ENCODE measurements at places on chromosomes 16 and 17.
A peak's percentile ranks its signal among the peaks of the same experiment; 100 is the strongest.

- DNase-seq, result peak; percentile 84
These were observed 5.2 kb downstream of the AXIN2 start for GRCh38 chr17:65556014-65556909.

DNA sequence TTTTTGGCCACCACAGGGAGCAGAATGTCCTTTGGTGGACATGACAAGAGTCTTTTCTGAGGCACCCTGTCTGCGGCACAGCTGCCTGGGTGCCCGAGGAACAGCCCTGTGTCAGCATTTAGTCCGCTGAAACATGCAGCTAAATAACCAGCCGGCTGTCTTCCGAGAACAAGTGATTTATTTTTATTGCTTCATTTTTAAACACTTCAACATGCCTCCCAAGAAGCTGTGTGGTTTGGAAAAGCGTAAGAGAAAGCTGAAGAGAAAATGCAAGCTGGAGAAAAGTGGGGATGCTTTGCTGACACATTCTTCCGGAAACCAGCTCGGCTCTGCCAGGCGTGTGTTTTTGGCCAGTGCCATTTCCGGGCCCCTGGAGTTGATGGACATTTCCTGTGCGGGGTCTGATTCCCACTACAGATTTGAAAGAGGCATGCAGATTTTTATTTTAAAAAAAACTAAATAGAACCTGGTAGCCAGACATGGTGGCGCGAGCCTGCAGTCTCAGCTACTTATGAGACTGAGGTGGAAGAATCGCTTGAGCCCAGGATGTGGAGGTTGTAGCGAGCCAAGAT, 94.7 kb downstream of the SEC14L1 start:
- no peak for DNase-seq

- DNase-seq, result no peak
These were observed 221.2 kb downstream of the NTN1 start for GRCh38 chr17:9242497-9242881.

DNA sequence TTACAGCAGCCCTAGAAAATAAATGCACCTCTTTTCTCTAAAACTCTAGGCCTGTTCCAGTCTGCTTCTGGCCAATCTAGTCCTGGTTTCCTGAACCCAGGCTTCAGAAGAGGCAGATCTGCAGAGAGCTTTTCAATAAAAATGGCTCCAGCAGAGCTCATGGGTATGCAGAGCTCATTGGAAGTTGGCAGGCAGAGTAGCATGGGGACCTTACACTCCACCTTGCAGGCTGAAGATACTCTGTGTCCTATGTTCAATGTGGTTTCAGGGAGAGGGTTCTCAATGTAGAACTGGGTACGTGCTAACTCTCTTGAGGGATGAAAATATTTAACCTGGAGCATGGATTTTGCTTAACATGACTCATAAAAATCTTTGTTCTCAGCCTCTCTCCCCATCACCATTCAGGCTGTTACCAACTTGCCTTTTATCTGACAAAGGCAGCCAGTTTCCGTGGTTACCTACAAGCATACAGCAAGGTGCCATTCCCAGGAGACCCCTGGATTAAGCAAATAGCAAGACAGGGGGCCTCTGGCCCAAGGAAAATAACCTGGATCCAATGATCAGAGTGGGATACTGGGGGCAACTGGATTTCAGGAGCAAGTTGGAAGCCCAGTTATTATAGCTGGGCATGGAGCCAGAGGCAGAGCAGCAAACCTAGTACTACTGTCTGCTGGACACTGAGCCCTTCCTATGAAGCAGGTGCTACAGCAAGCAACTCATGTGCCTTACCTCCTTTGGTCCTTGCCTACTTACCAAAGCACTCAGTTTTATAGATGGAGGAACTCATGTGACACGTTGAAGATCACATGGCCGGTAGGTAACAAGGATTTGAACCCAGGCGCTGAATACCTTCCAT, 98.2 kb upstream of the DHX40 start:
- DNase-seq, result no peak

DNA sequence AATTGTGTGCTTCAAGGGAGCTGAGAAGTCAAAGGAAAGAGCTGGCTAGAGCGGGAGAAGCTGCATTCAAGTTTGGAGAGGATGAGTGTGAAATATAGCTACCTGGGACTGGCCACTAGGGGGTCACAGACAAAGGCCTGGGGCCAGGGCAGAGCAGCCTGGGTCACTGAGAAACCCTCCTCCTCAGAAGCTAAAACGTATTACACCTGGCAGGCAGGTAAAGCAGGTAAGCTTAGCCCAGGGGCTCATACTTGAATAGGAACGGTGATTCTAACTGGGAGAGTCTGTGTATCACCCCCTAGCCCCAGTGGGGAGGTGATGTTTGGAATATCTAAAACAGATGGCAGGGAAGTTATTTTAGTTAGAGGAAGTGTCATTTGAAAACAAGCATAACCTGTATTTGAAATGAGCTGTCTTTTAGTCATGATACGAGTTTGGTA, 6.8 kb downstream of the KRT37 start:
- no peak for DNase-seq

DNA sequence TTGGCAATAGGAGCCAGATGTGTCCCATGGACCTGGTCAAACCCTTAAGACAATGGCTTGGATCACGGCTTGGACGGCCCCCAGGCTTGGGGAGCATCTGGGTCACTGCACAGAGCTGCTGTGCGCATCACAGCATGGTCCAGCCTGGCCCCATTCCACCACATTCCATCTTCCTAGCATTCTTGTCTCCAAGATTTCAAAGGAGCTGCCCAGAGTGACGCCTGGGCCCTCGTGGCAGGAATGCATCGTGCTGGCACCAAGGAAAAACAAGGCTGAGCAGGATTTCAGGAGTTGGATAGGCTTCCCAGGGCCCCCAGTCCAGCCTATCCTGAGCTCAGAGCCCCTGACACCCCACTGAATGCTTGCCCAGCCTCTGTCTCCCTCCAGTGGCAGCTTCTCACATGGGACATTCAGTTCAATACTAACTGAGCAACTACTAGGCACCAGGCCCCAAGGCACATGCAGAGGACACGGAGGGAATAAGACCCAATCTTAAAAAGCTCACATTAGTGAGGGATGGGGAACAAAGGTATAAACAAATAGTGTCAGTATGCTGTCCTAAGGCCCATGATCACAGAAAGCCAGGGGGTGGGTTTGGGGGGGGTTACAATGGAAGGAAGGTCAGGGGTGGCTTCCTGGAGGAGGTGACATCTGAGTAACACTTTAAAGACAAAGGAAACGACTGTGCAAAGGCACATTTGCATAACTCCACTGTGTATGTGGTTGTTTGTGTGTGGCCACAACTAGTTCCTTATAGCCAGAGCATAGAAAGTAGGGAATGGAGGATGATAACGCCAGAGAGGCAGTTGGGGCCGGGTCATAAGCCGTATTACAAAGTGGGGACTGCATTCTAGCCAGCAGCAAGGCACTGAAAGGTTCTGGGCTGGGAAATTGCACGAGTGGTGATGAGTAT, 34.1 kb downstream of the TK2 start:
- no peak for DNase-seq

DNA sequence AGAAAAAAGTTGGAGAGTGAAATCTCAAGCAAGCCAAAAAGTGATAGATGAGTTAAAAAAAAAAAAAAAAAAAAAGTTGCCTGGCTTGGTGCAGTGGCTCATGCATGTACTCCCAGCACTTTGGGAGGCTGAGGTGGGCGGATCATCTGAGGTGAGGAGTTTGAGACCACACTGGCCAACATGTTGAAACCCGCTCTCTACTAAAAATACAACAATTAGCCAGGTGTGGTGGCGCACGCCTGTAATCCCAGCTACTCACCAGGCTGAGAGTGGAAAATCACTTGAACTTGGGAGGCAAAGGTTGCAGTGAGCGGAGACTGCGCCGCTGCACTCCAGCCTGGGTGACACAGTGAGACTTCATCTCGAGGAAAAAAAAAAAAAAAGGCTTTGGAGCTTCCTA, 668.8 kb downstream of the WWOX start:
- no peak for DNase-seq

GRCh38 chr17:80364091-80364691, 50.8 kb upstream of the ENDOV start:
- DNase-seq, result no peak

DNA sequence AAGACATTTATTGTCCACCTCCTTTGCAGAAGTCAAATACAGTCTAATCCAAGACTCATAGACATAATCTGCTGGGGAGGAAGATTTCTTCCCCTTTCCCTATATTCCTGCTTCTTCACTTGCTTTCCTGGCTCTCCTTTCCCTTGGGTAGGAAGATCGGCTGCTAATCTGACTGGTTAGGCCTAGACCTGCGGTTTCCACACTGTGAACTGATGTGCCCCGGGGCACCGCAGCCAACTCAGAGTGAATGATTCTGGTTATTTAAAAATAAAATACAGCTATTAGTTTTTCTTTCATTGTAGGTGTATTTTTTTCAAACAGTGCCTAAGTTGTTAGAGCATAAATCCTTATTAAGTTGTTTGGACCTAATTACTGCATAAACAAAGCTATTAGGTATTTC, 78.9 kb downstream of the DNAH3 start:
- no peak for DNase-seq

- DNase-seq, result no peak
These were observed 2.3 kb downstream of the RSAD1 start for GRCh38 chr17:50480854-50481490.

DNA sequence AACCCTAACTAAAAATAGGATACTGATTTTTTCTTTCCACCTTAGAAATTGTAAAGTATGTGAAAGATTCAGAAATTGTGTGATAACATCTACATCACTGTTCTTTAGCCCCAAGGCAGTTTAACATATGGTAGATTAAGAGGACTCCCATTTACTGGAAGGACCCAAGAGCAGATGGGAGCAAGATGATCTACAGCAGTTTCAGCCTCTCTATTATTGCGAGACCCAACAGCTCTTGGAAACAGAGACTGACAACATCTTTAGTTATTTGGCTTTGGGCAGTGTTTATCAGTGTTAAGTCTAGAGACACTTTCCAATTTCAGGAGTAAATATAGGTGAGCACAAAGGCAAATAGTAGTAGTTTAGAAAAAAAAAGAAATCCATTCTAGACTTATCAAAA, 124.9 kb upstream of the CORO6 start:
- DNase-seq, result no peak

GRCh38 chr17:74243013-74243755, 29.8 kb downstream of the TTYH2 start:
- DNase-seq, result no peak

GRCh38 chr16:66539623-66540469, 10.1 kb downstream of the TK2 start:
- DNase-seq, result no peak

DNA sequence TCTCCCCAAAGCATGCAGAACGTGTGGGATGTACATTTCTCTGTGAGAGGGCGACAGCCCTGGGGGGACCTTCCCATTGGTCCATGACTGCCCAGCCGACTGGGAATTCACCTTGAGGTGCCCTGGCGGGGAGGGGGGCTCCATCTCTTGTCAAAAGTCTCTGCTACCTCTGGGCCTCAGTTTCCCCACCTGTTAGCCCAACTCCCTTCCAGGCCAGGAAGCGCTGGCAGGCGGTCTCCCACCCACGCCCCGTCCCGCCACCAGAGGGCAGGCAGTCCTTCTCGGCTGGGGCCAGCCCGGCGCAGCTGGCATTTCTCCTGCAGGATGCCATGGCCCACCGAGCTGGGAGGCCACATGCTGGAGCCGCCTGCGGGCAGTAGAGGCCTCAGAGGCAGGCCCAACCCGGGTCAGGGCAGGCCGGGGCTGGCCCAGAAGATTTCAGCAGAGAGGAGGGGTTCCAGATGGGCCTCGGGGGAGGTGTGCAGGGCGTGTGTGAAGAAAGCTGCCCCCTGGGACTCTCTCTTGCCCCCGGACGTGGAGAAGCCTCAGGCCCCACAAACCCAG, 16.6 kb downstream of the CD7 start:
- DNase-seq, result no peak
